HEK293T (cell line): ENCODE measurements at places on chromosomes 7 and 10.

- DNase-seq: no peak
Observed at GRCh38 chr7:97004247-97005182, 838 bp upstream of the DLX6 start.

DNA sequence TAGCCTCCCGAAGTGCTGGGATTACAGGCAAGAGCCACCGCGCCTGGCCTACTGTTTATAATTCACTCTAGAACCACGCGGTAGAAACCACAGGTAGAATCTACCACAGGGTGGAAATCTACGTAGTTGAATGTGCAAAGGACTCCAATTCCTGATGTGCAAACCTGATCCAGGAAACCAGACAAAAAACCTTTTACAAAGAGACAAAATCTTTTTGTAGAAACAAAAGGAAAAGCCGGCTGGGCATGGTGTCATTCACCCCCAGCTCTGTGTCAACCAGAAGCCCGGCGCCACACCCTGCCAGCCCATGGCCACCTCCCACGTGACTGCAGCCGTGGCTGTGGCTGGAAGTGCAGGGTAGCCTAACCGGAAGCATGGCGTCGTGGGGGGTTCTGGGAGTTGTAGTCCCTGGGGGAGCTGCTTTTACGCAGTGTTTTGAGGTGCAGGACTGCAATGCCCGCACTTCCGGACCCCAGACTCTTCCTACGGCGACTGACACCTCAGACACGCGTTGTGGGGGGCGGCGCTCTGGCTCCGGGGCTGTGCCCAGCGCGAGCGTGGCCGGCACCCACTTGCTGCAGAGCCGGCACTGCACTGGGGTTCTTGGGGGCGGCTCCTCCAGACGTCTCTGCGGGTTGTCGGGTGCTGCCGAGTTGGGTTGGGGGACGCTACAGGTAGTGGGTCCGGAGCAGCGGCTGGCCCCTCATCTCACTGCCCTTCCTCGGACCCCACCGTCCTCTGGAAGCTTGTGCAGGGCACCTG is 41.5 kb upstream of the RNF216 start:
- peak; percentile 92 for DNase-seq

GRCh38 chr7:88377434-88377833 is 70.7 kb upstream of the STEAP4 start:
- no peak for DNase-seq

GRCh38 chr7:22647451-22648257 is 79.3 kb upstream of the IL6 start:
- no peak for DNase-seq

- no peak for DNase-seq
Observed at GRCh38 chr7:36535866-36536664, 146.4 kb downstream of the ANLN start.

DNA sequence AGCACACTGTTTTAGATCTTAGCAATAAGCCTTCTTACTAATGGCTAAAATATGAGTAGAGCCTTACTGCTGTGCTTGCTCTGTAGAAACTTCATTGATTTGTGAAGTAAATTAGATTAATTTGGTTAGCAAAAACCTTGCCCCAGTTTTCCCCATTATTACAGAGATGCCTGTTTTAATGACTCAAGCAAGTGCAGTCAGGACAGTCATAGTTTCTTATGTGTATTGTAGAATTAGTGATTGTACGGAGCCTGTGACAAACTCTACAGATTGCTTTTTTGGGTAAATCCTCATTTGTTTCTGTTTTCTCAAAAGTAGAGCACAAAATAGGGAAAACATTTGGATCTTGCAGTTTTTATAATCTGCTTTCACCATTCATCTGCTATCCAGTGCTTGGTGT is 7.0 kb downstream of the TAX1BP1 start:
- DNase-seq: no peak

- no peak for DNase-seq
Observed at GRCh38 chr7:106064771-106065574, 47.1 kb downstream of the SYPL1 start.

GRCh38 chr7:146956853-146957252 is 840.3 kb downstream of the CNTNAP2 start:
- DNase-seq: no peak

- DNase-seq: no peak
Observed at GRCh38 chr10:121556918-121557573, 41.2 kb downstream of the FGFR2 start.

GRCh38 chr7:55569797-55570196 is 2.5 kb downstream of the VOPP1 start:
- no peak for DNase-seq

DNA sequence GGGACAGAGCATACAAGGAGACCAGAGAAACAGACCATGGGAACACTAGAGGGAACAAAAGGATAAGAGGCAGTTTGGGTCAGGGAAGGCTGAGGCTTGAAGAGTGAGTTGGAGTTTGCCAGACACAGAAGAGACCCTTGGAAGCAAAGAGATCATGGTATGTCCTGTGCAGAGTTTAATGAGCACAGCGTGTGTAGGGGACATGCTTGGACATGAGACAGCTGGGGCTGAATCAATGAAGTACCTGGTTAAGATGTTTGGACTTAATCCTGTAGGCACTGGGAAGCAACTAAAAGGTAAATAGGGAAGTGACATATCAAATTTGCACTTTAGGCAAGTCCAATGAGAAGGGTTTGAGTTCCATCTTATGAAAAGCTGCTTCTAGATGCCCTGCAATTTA is 79.6 kb downstream of the KIAA1217 start:
- DNase-seq: no peak
